ENCODE measurements at places on chromosomes 16 and 17.

DNA sequence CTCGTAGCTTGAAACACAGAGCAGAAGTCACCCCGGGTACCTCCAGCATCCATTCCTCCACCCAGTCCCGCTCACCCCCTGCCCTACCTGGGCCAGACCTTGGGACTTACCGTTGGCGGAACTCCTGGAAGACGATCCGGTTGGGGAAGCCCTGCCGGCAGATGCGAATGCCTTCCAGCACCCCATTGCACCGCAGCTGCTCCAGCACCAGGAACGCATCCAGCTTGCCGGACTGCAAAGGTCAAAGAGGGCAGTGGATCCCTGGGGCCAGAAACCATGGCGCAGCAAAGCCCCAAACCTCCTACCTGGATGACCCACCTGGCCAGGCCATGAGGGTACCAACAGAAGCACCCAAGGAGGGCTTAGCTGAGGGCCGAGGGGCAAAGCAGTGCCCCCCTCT lies 97.9 kb downstream of the NDE1 start:
- DNase-seq: no peak

DNA sequence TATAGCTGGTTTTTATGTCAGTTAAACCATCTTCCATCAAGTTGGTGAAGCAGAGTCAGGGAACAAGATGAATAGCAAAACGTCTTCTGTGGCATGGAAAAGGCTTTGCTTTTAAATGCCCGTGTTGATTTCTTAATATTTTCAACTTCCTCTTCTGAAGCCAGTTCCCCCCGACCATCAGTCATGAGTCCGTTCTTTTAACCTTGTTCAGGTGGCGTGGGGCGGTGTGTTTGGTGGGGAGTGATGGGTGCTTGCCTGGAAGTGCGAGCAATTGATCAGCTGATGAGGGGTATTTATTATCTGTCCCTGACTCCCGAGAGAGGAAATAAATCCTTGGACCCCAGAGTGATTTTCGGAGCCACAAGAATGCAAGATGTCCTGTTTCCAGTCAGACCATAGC lies 147.1 kb downstream of the WWOX start:
- no peak for DNase-seq

- no peak for DNase-seq
Measured at GRCh38 chr17:42702446-42702845, 20.1 kb downstream of the CNTNAP1 start.

- DNase-seq: no peak
Measured at GRCh38 chr17:79298799-79299198, 224.2 kb downstream of the ENGASE start.

- no peak for DNase-seq
Measured at GRCh38 chr17:47730681-47731080, 2.4 kb upstream of the TBX21 start.

- no peak for DNase-seq
Measured at GRCh38 chr16:3101018-3101840, 2.1 kb upstream of the ZSCAN10 start.

GRCh38 chr17:34377078-34377823 lies 14.2 kb upstream of the CCL1 start:
- DNase-seq: no peak

- DNase-seq: no peak
Measured at GRCh38 chr16:86718118-86718517, 139.8 kb downstream of the FOXL1 start.

DNA sequence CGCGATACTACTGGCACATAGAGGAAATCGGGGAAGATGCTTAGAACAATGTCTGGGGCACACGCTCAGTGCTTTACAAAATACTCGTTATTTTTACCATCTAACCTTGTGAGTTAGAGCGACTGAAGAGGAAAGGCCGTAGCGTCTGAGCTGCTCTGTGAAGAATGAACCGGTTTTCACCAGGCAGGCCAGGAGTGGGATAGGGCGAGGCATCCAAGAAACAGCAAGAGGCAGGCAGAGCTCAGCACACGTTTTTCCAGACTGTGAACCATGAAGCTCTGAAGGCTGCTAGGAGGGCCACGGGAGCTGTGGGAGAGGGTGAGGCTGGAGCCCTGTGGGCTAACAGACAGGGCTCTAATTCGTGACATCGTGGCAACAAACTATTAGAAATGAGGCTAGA lies 95.5 kb downstream of the MRM3 start:
- no peak for DNase-seq

DNA sequence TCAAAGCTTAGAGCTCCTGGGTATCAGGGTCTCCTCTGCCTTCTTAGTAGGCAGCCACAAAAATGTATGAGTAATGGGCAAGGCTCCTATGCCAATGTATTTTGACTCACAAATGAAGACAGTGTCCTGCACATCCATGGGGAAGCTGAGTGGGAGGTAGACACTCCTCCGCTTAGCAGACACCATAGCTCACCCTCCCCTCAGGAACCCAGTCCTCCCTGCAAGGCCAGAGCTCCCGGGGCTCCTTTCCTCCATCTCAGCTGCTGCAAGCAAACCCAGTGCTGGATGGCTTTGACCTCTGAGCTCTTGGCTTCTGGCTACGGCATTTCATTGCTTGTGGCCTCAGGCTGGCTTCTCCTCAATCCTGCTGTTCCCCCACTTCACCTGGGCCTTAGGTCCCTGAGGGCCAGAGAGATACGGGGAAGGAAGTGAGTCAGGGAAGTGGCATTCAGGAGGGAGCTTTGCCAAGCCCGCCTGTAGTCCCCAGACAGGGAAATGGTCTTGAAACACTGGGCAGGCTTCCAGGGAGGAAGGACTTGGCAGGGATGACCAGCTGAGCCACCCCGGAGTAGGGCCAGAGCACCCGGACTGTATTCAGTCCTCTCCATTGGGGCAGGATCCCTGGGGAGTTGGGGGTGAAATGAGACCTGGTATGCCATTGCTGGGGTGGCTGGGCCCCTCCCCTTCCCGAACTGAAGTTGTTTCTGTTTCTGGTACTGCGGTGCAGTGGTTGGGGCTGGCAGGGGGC lies 4.5 kb downstream of the ABCC3 start:
- DNase-seq: no peak
